ENCODE measurements at places on chromosomes 4 and X. TPM values are rescaled to one million over a fixed set of nuclear protein-coding genes. Genes with fewer than 3 reads are reported as not detected.

- DNase-seq: no peak
Measured at GRCh38 chr4:111689214-111689613, 456.0 kb upstream of the FAM241A start.

The CYP2U1 gene
- total RNA-seq: 7.6 TPM

DNA sequence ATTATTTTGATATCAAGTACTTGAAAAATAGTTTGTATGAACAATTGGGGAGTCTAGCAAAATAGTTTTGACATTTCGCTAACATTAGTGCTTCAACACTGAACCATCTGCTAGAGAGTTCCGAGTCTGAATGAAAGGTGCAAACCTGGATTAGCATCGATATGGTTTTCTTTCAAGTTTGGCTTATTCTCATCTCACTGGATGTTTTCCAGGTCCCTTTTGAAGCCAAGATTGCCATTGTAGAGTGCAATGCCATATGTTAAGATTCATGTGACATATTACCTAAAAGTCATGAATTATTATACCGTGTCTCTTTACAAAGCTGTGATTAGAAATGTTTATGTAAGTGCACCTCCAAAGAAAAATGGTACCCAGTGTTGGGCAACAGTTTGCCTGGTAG, 36.8 kb upstream of the NAA11 start:
- no peak for DNase-seq

DNA sequence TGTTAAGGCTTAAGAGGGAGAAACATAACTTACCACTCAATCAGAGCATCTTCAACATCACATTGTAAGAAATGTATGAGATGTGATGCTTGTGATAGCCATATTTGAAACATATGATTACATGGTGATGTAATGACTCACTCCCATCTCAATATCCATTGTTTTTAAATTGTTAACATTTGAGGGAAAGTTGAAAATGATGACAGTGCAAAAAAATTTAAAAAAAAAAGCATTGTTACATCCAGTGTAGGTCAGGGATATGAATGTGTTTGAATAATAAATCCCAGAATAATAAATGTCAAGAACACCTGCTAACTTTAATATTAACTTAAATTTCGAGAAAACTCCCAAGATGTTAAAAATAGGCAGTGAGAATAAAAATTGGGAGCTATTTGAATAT, 6.4 kb upstream of the CCSER1 start:
- DNase-seq: no peak

- DNase-seq: no peak
Measured at GRCh38 chrX:39895218-39896110, 202.3 kb downstream of the BCOR start.

GRCh38 chr4:61556277-61556676, 356.2 kb downstream of the ADGRL3 start:
- DNase-seq: no peak

- no peak for DNase-seq
Measured at GRCh38 chr4:112532267-112532666, 16.3 kb upstream of the NEUROG2 start.

- DNase-seq: no peak
Measured at GRCh38 chr4:8606966-8607365, 14.4 kb downstream of the CPZ start.

DNA sequence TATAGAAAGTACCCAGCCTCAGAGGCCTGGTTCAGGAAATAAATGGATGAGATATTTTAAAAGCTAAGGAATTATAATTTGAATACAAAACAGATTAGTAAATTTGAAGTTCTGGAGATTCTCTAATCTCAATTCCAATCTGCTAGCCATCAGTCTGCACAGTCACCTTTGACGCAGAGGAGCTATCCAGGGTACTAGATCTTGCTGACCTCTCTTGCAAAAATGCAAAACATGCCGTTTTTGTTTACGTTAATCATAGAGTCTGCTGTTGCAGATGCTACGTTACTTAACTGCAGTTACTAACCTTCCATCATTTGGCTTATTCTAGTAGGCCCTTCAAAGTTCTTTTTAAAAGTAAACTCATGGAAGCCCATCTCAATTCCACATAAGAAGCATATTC, 10.4 kb downstream of the CCSER1 start:
- no peak for DNase-seq

GRCh38 chrX:153526042-153526441, 8.6 kb downstream of the ATP2B3 start:
- no peak for DNase-seq

The GPR82 gene
- 0.42 TPM for total RNA-seq

Measured in mesenteric fat pad (tissue), 1 donor.